SK-MEL-5 (cell line): ENCODE measurements at places on chromosomes 12 and 14. TPM values are rescaled to one million over a fixed set of nuclear protein-coding genes. Genes with fewer than 3 reads are reported as not detected.

DNA sequence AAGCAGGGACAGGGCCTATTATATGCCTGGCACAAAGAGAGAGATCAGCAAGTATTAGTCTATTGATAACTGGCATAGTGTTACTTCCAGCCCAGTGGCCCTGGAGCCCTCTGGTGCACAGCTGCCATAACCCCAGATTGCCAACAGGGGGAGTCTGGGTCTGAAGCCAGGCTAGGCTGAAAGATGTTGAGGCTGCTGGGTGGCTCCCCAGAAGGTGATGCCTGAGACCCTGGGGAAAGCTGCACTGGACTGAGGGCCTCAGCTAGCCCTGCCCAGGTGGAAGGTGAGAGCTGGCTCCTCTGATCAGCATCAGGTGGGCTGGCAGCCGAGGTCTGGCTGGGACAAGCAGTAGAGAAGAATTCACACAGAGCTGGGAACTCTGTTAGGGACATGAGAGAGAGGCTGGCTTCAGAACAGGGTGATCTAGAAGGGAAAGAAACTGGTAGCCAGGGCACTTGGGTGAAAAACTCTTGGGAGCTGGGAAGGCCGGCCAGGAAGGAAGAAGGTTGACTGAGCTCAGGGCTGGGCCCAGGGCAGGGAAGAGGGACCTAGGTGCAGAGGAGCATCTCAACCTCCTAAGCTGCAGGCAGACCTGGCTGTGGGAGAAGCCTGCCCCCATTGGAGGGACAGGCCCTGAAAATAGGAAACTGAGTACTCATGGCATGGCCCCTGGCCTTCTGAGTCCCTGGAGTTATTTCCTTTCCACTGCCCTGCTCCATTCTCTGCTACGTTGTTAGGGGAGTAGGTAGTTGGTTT is 3.9 kb downstream of the GZMH start:
- peak; percentile 59 for DNase-seq

GRCh38 chr12:13383379-13383778 is 186.9 kb downstream of the EMP1 start:
- DNase-seq = no peak

- no peak for DNase-seq
These were observed 31.2 kb downstream of the DACT1 start for GRCh38 chr14:58668848-58669480.

- DNase-seq = no peak
These were observed 41.2 kb downstream of the CORO1C start for GRCh38 chr12:108690191-108690518.

DNA sequence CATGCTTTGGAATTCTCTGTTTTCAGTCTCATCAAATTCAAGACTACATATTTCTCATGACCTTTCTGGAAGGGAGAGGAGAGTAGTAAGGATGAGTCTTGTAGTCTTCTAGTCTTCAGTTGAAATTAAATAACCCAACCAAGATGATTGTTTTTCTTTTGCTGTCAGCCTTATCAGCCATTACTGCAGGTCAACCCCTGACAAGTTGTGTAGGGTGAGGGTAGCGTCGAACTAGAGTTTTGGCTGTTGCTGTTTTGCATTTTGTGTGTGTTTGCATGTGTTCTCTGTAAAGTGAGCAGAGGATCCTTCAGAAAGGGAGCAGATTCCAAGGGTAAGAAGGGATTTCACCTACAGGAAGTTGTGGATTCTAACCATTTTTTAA is 28.4 kb downstream of the DIP2B start:
- DNase-seq = no peak

- no peak for DNase-seq
These were observed 4.0 kb downstream of the KRT5 start for GRCh38 chr12:52515927-52516831.

- no peak for DNase-seq
These were observed 10.9 kb downstream of the BCL7A start for GRCh38 chr12:122032580-122032979.

GRCh38 chr12:4567073-4567881 is 5.3 kb downstream of the DYRK4 start:
- no peak for DNase-seq

- DNase-seq = no peak
These were observed 96.1 kb upstream of the SLC16A7 start for GRCh38 chr12:59499774-59500173.

DNA sequence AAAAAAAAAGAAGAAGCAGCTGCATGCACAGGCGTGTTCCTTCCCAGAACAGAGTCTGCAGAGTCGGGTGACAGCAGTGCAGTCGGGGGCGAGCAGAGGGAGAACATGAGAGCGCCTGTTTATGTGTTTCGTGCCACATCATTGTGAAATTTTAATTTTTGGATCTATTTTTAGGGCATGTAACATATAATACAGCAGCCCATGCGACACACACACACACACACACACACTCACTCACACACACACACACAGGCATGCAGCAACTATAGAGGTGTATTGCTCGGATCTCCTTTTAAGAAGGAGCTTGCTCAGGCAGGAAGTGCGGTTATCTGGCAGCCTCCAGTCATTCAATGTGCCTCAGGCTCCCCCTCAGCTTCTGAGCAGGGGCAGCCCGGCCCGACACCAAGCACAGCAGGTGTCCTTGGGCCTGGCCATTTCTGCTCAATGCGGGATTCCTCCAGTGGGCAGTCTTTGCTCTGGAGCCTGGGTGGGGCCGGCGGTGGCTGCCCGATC is 71.8 kb downstream of the ZNF664 start:
- DNase-seq = no peak

GRCh38 chr12:45439039-45439438 is 223.1 kb downstream of the ANO6 start:
- DNase-seq = no peak

- DNase-seq = no peak
These were observed 9.5 kb downstream of the HSD17B6 start for GRCh38 chr12:56772625-56773024.

DNA sequence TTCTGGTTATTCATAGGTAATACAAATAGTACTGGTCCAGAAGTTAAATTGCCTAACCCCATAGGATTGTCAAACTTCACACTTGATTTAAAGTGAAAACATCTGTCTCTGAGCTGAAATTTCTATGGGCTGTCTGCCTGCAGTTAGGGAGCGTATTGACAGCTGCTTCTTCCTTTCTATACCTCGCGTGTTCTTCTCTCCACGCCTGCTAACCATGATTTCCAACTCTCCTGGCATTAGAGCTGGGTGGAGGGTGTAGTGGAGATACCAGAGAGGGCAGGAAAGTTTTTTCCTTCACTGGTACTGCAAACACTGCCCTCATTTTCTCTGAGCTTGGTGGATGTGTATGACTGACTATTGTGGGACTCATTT is 429.0 kb upstream of the FBXO33 start:
- no peak for DNase-seq

DNA sequence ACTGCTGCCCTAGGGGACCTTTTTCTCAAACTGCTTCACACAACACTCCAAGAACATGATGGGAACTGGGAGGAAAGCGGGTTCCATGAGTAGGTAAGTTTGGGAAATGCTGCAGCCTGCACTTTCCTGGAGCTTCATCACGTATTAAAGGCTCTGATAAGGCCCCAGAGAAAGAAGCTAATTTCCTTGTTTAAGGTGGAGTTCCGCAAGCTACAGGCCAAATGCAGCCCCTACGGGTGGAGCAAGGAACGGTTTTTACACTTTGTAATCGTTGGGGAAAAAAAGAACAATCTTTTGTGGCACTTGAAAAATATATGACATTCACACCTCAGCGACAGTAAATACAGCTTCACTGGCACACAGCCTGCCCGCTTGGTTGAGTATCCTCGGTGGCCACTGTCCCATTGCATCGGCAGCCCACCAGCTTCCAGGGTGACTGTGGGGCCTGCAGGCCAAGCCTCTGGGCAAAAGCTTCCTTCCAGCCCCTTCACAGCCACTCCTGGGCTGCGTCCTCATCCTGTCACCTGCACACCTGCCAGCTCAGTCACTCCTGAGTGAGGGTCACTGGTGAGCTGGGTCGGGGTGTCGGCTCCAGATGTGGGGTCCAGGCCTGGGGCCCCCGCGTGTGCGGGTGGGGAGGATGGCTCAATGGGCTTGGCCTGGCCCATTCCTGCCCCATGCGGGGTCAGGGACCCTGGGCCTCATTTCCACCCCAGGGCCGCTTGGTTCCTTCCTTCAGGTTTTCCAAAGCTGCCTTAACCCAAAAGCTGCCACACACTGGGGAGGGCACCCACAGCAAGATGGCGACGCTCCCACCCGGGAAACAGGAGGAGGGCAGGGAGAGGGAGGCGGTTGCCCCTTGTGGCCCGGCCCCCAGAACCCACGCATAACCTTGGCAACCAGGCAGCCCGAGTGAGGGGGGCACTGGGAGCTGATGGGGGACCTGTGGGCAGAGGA is 2.4 kb downstream of the AMN start:
- no peak for DNase-seq

GRCh38 chr12:95336387-95337067 is 118.9 kb downstream of the VEZT start:
- DNase-seq = peak; percentile 81

DNA sequence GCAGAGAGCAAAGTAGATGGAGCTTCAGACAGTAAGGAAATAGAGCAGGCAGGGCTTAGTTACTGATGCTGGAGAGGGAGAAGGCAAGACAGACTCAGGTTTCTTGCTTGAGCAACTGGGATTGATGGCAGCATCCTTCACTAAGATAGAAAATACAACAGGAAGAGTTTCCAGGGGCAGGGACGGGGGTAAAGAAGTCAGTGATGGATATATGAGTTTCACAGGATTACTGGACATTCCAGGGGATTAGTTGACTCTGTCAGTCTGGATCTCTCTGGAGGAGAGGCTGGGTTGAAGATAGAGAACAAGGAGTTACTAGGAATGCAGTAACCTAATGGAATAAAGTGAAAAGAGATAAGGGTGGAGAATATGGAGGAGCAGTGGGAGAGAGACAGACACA is 74.5 kb upstream of the ATF1 start:
- no peak for DNase-seq

GRCh38 chr12:93804392-93805179 is 127.4 kb downstream of the CRADD start:
- DNase-seq = no peak

- no peak for DNase-seq
These were observed 57.7 kb upstream of the CSRP2 start for GRCh38 chr12:76936275-76937193.

- peak; percentile 51 for DNase-seq
These were observed 362.6 kb downstream of the DAD1 start for GRCh38 chr14:22226381-22226780.

- DNase-seq = no peak
These were observed 68.0 kb upstream of the FAR2 start for GRCh38 chr12:29081101-29081500.

GRCh38 chr14:93901813-93902212 is 25.3 kb upstream of the FAM181A start:
- DNase-seq = no peak

- no peak for DNase-seq
These were observed 139.3 kb downstream of the ADGRD1 start for GRCh38 chr12:131092901-131093603.

LRRC23 gene
- 10.0 and 10.7 TPM in 2 replicates for total RNA-seq

GALNT6 gene
- 1.3 and 3.7 TPM in 2 replicates for total RNA-seq

CLEC4D gene
- not detected in 2 replicates for total RNA-seq

RPS26 gene
- 372 and 394 TPM in 2 replicates for total RNA-seq

IL26 gene
- total RNA-seq = not detected in 2 replicates

NTF3 gene
- 0.37 and 0.53 TPM in 2 replicates for total RNA-seq

CELA1 gene
- total RNA-seq = not detected in 2 replicates

SLC5A8 gene
- 0.08 TPM in 1 of 2 replicates, not detected in the other for total RNA-seq
